ENCODE measurements at places on chromosomes 4 and X.

GRCh38 chrX:20530406-20530921 is 263.8 kb upstream of the RPS6KA3 start:
- DNase-seq: peak; percentile 78

- DNase-seq: no peak
Observed at GRCh38 chrX:124726881-124727280, 380.5 kb downstream of the SH2D1A start.

- no peak for DNase-seq
Observed at GRCh38 chr4:150126201-150126863, 48.1 kb downstream of the DCLK2 start.

- no peak for DNase-seq
Observed at GRCh38 chr4:81030981-81031791, 678 bp downstream of the BMP3 start.

DNA sequence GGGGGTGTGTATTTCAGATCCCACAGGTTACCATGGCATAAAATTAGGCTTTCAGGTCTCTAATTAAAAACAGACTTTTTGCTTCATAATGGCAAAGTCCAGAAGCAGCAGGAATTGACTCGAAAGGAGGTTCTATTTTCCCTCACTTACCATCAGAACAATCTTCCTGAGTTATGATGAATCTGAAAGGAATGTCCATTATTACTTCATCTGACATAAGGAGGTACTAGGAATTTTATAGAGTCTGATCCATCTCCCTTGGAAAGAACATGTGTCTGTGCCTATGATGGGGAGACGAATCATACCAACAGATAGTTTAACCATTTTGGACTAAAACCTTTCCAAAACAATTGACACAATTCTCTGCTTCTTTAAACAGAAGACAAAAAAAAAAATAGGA is 206.3 kb upstream of the FGF13 start:
- no peak for DNase-seq

GRCh38 chr4:148349153-148349552 is 93.1 kb downstream of the NR3C2 start:
- DNase-seq: no peak

- peak; percentile 57 for DNase-seq
Observed at GRCh38 chr4:4860600-4861389, 1.3 kb downstream of the MSX1 start.

DNA sequence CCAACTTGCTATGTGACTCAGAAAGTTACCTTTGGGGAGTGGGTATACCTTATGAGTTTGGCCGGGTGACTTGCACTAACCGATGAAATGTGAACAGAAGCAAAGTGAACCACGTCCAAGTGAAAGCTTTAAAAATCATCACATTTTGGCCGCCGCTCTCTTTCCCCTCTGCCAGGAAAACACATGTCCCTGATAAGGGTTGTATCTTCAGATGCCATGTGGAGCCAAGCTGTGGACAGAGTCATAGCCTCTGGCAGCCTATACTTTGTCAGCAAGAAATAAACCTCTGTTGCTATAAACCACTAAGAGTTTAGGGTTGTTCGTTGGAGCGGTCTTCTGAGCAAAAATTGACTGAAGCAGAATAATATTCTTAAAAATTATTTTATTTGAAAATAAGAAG is 92.3 kb downstream of the PRDM5 start:
- no peak for DNase-seq
